ENCODE measurements at places on chromosomes 7 and 10.

GRCh38 chr10:30048768-30049517 is 10.4 kb downstream of the JCAD start:
- no peak for DNase-seq

DNA sequence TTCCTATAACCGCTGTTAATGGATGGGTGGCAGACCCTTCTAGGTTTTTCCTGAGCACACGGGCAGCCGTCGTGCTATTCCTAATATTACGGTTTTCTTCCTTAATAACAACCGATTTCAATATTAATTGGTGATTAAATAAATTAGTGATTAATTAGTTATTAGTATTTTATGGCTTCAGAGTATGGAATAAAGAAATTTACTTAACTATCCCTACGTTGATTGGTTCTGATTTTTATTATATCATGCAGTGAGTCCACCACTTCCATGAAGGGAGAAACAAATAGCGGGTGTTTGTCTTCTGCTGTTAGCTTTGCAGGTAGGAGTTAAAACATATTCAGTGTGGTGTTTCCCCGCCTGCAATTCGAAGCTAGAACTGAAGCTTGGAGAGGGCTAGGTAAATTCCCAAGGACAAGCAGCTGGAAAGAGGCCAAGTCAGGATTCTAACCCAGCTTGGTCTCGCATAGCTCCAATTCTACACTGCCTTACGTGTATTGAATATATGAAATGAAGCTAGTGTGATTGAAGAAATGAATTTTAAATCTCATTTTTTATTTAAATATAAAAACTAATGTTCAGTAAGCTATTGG is 928 bp upstream of the CSTF2T start:
- no peak for DNase-seq

GRCh38 chr10:15585303-15585715 is 134.4 kb downstream of the ITGA8 start:
- DNase-seq, result peak; percentile 62

GRCh38 chr7:2251841-2252771 is 10.1 kb downstream of the NUDT1 start:
- peak; percentile 33 for DNase-seq

- DNase-seq, result no peak
Measured at GRCh38 chr7:106262221-106262881, 22.4 kb downstream of the NAMPT start.
